Stimulated activated CD4-positive, alpha-beta T cell treated with anti-CD3 and anti-CD28 coated beads, TNF-alpha, amount 100 ng/mL, for 1 hour (primary cell): ENCODE measurements at places on chromosomes 2 and 18.

DNA sequence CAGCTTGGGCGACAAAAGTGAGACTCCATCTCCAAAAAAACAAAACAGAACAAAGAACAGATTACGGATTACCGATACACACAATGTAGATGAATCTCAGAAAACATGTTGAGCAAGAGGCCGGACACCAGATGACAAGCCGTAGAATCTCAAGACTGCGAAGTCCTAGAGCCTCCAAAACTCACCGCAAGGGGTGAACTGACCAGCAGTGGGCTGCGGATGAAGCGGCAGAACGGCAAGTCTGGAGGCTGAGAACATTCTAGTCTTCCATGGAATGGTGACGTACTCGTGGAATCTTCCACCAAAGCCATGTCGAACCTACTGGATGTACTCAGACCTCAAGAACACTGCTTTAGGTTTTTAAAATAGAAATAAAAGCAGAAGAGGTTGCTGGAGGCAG is 198.8 kb downstream of the NDUFA10 start:
- no peak for DNase-seq

DNA sequence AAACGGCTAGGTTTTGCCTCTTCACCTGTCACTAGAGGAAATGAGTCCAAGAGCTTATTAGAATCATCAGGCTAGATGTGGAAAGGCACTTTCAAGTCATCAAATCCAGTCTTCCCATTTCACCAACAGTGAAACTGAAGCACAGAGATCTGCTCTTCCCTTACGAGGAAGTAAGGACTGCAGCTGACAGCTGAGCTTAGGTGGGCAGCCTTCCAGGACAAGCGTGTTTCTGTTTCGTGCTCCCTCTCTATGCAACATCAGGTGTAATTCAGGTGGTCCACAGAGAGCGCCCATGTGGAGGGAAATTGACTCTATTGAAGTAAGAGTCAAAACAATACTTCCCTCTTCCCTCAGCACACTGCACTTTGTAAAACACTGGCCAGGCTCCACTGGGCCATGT is 5.5 kb downstream of the CYRIA start:
- no peak for DNase-seq

GRCh38 chr2:119333360-119333759 is 33.3 kb downstream of the C2orf76 start:
- no peak for DNase-seq

GRCh38 chr2:111157071-111157661 is 36.5 kb downstream of the BCL2L11 start:
- DNase-seq = no peak

GRCh38 chr18:43542016-43542415 is 264.7 kb upstream of the SYT4 start:
- no peak for DNase-seq

DNA sequence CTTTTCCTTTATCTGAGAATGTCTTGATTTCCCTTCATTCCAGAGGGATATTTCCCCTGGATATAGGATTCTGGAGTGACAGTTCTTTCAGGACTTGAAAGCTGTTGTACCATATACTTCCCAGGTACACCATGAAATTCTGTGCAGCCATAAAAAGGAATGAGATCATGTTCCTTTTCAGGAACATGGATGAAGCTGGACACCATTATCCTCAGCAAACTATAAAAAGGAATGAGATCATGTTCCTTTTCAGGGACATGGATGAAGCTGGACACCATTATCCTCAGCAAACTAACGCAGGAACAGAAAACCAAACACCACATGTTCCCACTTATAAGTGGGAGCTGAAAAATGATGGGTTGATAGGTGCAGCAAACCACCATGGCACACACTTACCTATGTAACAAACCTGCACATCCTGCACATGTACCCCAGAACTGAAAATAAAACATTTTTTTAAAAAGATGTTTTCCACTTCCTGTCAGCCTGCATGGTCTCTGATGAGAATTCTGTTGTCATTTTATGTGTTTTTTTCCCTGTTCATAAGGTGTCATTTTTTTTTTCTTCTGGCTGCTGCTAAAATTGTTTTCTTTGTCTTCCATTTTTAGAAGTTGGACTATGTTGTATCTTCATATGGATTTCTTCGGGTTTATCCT is 133.3 kb downstream of the DNAH6 start:
- DNase-seq = no peak

DNA sequence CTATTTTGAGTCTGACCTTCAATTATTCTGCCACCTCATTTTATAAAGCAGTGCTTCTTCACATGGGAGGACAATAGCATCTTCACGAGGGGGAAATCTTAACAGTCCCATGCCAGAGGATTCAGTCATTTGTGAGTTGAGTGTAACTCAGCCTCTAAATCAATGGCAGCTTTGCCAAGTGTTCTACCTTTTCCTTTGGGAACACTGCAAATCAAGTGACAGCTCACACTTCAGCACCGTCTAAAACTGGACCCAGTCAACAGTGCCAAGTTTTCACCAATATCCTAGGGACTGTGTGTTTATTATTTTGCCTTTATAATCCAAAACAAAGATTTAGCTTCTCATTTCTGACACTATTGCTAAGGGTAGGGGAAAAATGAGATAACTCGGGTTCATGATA is 133.6 kb downstream of the FIGN start:
- DNase-seq = no peak

DNA sequence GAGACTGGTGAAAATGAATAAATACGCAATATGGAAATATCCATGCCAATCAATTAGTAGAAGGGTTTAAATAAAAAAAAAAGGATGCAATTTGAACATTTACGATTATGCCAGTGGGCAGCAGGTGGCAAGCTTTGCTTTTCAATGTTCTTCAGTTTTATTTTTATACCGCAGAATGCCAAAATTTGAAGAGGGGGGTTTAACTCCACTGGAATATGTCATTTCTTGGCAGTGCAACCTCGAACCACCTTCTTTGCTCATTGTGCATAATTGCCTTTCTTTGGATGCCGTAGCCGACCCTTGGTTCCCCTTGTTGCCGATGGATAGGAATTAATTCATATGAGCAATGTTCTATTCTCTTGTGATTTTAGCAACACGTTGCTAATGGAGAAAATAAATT is 88.0 kb downstream of the LTBP1 start:
- no peak for DNase-seq

DNA sequence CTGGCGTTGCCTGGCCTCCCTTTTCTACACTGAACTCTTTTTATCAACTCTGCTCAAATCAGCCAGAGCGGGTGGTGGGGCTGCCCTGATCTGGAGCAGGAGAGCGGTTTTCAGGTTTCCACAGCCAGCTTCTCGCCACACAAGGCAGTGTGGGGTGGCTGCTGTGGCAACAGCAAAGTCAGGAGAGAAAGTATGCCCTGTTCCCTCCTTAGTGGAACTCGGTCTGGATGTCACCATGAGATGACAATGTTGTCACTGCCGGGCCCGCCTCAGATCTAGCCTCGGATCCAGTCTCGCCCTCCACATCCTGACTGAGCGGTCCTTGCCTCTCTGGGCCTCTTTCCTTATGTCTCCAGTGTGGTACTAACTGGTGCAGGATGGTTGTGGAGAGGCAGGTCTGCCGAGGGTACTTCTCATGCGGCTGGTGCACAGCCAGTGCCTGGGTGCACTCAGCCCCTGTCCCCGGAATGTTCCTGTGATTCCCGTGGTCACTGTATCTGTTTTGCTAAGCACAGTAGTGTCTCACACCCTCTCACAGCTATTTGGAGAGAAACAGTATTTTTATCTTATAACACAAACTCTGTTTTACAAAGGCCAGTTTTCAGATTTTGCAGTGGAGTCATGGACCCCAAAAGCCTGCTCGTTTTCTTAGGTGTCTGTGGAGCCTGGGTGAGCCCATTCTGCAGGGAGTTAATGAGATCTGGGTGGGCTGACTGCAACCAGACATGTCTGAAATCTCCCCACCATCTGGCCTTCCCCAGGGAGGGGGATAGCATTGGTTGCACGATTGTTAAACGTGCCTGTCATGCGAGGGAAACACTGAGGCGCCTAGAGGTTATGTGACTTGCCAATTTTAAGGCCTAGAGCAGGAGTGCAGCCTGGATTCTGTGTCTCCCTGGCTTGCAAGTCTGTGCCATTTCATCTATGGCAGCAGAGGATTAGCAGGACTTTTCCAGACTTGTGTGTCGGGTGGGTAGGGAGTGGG is 261.1 kb upstream of the AGAP1 start:
- DNase-seq = no peak

DNA sequence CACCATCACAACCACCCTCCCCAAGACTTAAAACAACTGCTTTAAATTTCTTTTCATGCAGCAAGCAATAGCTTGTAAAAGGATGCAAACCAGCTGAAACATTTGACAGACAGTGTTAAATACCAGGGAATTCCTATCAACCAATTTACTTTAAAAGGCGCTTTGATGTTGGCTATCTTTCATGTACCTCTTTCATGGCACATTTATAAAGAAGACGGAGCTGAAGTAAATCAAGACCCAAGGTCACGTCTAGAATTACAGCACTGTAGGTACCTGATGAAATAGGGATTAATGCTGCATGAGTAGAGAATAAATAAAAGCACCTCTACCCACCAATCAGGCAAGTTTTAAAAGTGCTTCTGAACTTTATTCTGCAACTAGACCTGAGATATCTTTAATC is 78.9 kb downstream of the SRBD1 start:
- DNase-seq = no peak

GRCh38 chr2:239689985-239690384 is 289.2 kb upstream of the HDAC4 start:
- DNase-seq = no peak

DNA sequence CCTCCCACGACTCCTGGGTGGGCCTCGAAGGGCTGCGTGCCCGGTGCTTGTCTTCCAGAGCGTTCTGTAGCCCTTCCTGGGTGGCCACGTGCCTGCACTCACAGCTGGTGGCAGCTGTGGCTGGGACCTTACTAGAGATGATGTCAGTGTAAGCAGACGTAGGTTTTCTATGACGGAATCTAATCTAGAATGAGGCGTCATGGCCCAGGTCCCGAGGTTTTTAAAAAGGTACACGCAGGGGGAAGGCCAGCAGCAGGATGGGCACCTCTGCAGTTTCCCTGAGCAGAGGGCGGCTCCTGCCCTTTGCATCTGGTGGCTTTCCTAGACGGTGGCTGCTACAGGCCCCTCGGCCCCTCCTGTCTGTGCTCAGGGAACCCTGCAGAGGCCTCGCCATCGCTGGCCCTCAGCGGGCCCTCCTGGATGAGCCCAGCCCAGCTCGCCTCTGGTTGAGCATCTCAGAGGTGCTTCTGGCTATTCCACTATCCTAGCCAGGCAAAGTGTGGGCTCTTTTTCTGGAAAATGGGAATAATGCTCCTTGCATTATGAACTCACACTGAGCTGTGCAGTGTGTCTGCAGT is 49.6 kb upstream of the PXDN start:
- no peak for DNase-seq

- no peak for DNase-seq
Observed at GRCh38 chr2:172560721-172561120, 4.8 kb downstream of the PDK1 start.

DNA sequence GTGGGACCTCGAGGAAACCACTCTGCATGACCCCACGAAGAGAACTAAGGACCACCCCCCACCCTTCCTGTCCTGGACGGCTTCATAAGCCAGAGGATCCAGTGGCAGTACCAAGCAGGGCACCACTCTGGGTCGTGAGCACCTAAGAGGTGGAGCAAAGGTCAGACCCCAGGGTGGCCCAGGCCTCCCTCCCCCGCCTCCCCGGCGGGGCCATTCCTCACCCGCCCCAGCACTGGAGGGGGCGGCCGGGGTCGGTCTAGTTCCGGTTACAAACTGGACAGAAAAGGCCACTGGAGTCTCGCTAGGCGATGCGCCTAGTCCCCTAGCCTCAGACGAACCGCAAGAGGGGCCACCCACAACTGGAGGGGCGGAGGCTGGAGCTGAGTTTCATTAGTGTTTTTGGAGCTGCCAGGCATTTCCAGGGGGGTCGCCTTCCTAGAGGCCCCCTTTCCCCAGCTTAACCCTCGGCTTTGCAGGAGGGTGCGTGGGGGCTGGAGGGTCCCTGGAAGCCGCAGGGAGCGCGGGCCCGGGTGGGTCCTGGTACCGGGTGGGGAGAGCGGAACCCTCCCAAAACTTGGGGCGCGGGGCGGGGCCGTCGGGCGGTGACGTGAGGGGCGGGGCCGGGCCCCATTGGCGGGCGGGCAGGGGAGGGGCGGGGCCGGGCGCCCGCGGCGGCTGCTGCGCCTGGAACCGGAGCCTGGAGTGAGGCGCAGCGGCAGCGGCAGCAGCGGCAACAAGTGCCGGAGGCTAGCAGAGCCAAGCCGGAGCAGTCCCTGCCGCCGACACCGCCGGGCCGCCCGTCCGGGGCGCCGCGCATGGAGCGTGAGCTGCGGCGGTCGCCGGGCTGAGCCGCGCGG is at the start of gene B3GNT2:
Gene B3GNT2 (plus strand): TSS at position 695 of the 857 bp plus-strand sequence. CDS start 26,106 bp downstream, outside the sequence.
- peak; percentile 82 for DNase-seq

- DNase-seq = no peak
Observed at GRCh38 chr2:203670939-203671338, 35.5 kb upstream of the CD28 start.

DNA sequence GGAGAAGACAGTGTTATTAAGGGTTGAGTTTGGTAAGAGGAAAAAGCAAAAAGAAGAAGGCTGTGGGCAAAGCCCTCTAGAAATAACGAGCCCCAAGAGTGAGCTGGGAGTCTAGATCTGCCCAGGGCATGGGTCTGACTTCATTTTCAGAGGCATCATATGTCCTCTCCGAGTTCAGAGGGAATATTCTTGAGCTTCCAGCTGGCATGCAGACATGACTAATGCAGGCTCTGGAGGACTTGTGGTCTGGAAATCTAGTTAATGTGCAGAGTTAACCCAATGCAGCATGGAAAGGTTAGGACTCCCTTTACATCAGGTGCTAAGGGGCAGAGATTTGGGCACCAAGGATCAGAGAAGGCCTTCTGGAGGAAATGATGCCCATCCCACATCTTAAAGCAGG is 7.3 kb downstream of the ACMSD start:
- no peak for DNase-seq

- DNase-seq = no peak
Observed at GRCh38 chr18:6118080-6118479, 222.8 kb upstream of the TMEM200C start.

- DNase-seq = no peak
Observed at GRCh38 chr2:150126143-150126740, 361.2 kb downstream of the RND3 start.

DNA sequence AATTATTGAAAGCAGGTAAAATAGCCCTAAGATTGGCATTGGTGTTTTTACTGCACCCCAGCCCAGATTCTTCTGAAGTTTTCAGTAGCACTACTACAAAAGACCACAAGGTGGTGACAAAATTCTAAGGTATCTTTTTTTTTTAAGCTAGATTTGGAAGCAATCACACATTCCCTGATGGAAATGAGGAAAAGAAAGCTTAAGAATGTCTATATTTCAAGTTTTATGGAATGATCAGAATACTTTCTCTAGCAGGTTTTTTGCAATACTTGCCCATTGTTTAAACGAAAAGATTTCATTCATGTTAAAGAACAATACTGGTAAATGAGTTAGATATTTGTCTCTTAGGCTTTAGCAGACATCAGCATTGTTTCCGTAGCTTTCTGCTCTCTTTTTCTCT is 32.1 kb upstream of the ZNF638 start:
- no peak for DNase-seq

- no peak for DNase-seq
Observed at GRCh38 chr2:33589444-33589843, 9.7 kb downstream of the FAM98A start.

- DNase-seq = peak; percentile 30
Observed at GRCh38 chr2:10654069-10654468, 35.7 kb downstream of the NOL10 start.

- DNase-seq = no peak
Observed at GRCh38 chr2:236787885-236788284, 218.3 kb downstream of the ACKR3 start.

GRCh38 chr2:196711625-196712024 is 72.1 kb downstream of the CCDC150 start:
- DNase-seq = no peak
